Activated CD8-positive, alpha-beta memory T cell treated with anti-CD3 and anti-CD28 coated beads, Interleukin-2, amount 10 ng/mL, durations not matched to agents 7 days and 5 days (primary cell): ENCODE measurements at places on chromosomes 6 and 20.

- H3K36me3 ChIP-seq, result no peaks in the 10 kb centered on the region
- DNase-seq, result no peak
- H3K4me3 ChIP-seq, result no peak overlapping the region
- no peaks in the 10 kb centered on the region for H3K27me3 ChIP-seq
- H3K4me1 ChIP-seq, result no peaks in the 10 kb centered on the region
- H3K27ac ChIP-seq, result no peak overlapping the region
These were observed 29.9 kb upstream of the SPTLC3 start for GRCh38 chr20:12978613-12979495.

- H3K27ac ChIP-seq, result no peak overlapping the region
- H3K4me3 ChIP-seq, result no peak overlapping the region
These were observed 161.5 kb downstream of the PLCB4 start for GRCh38 chr20:9230406-9230805.

DNA sequence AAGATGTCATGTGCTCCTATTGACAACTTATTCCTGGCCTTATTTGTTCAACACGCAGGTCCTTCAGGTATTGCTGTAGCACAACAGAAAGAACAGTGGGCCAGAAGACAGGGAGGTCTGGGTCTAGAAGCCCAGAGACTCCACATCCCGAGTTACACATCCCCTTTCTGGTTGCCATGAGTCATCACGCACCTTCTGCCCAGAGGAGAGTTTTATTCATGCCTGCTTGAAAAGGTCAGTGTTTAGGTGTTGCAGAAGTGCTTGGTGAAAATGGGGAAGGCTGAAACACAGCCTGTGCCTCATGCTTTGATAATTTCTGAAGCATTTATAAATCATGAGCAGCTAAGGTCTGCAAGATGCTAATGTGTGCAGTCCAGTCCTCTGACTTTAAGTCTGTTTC, 256.4 kb downstream of the GMPR start:
- no peak overlapping the region for H3K27ac ChIP-seq
- H3K27me3 ChIP-seq, result no peaks in the 10 kb centered on the region
- no peak for DNase-seq
- H3K36me3 ChIP-seq, result peaks cover 22% of the 10 kb centered on the region

DNA sequence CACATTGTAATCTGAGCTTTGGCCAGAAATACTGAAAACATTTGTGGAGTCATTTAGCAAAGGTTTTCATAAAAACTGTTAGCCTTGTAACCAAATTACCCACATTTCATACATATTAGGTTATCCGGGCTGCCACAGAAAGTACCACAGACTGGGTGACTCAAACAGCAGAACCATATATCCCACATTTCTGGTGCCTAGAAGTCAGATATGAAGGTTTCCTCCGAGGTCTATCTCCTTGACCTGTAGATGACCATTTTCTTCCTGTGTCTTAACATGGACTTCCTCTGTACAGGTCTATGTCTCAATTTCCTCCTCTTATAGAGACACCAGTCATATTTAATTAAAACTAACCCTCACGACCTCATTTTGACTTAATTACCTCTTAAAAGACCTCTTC, 49.5 kb upstream of the SMIM28 start:
- peaks cover 33% of the 10 kb centered on the region for H3K27me3 ChIP-seq
- peaks cover 12% of the 10 kb centered on the region for H3K4me1 ChIP-seq
- no peak for DNase-seq
- no peaks in the 10 kb centered on the region for H3K36me3 ChIP-seq
- H3K4me3 ChIP-seq, result no peak overlapping the region
- H3K27ac ChIP-seq, result no peak overlapping the region

GRCh38 chr20:56636716-56637115, 7.6 kb downstream of the TFAP2C start:
- H3K27me3 ChIP-seq, result peaks cover 39% of the 10 kb centered on the region
- no peak overlapping the region for H3K4me3 ChIP-seq
- peaks cover under 1% of the 10 kb centered on the region for H3K36me3 ChIP-seq
- peaks cover under 1% of the 10 kb centered on the region for H3K4me1 ChIP-seq

DNA sequence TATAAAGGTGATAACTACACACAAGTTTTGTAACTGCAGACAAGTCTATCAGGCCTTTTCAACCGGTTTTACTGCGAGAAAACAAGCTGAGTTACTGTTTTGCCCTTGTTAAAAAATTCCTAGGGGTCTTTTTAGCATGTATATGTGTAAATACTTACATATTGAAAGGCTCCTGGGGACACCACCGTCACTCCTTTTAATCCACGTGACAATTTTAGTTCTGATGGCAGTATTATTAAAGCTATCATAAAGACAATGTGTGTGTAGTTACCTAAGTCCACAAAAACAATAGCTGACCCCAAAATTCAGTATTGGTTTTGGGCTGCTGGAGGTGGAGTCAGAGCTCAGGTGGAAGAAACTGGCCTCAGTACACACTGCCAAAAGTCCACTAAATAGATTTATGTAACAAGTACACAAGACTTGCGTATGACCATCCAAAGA, 41.3 kb upstream of the HFE start:
- peaks cover 2% of the 10 kb centered on the region for H3K36me3 ChIP-seq
- H3K27ac ChIP-seq, result peak overlapping the region; percentile 99
- peaks cover 36% of the 10 kb centered on the region for H3K4me1 ChIP-seq
- no peaks in the 10 kb centered on the region for H3K27me3 ChIP-seq
- DNase-seq, result no peak
- H3K4me3 ChIP-seq, result peak overlapping the region; percentile 78

DNA sequence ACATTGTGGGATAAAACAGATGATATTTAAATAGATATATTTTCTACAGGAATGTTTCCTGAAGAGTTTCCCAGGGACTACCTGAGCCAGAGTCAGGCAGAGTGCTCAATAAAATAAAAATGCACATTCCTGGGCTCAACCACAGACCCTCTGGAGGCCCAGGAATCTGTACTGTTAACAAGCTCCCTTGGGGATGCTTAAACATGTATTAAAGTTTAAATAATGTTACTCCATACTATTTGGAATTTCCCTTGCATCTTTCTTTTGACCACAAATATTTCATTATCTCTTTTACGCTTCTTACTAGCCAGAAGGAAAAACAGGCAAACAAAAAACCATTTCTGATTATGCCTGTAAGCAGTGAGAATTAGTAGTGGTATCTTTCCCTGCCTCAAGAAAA, 42.3 kb downstream of the GPR63 start:
- no peaks in the 10 kb centered on the region for H3K27me3 ChIP-seq
- no peak overlapping the region for H3K27ac ChIP-seq
- no peak for DNase-seq
- H3K4me1 ChIP-seq, result no peaks in the 10 kb centered on the region

DNA sequence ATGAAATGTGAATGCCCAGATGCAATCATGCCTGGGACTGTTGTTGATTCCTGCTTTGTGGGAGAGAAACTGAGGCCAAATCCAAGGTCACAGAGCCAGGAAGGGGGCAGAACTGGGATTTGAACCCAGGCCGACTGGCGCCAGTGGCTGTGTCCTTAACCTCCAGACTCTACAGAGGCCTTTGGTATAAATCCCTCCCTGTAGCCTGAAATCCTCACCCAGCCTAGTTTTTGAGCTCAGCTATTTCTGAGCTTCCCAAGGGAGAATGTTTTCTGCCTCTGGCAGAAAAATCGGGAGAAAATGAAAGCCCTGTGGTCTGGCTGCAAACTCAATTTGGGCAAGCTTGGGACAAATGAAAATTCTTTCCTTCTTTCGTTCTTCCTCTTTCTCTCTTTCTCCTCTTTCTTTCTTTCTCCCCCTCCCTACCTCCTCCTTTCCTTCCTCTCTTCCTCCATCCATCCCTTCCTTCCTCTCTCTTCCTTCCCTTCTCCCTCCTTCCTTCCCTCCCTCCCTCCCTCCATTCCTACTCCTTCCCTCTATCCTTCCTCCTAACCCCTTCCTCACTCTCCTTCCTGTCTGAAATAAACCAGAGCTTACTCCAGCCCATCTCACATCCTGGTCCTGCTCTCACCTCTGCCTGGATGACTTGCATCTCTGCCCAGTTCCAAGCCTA, 34.9 kb downstream of the SNAI1 start:
- peaks cover 2% of the 10 kb centered on the region for H3K27me3 ChIP-seq
- H3K36me3 ChIP-seq, result no peaks in the 10 kb centered on the region
- H3K27ac ChIP-seq, result no peak overlapping the region

- DNase-seq, result no peak
- peaks cover 63% of the 10 kb centered on the region for H3K4me1 ChIP-seq
- H3K27ac ChIP-seq, result no peak overlapping the region
- H3K4me3 ChIP-seq, result no peak overlapping the region
These were observed 1.1 kb downstream of the MMP9 start for GRCh38 chr20:46009816-46010215.

- H3K36me3 ChIP-seq, result no peaks in the 10 kb centered on the region
- no peaks in the 10 kb centered on the region for H3K27me3 ChIP-seq
- no peak for DNase-seq
- no peak overlapping the region for H3K4me3 ChIP-seq
- H3K27ac ChIP-seq, result no peak overlapping the region
These were observed 259.3 kb downstream of the TFAP2B start for GRCh38 chr6:51077821-51078518.

- H3K27me3 ChIP-seq, result no peaks in the 10 kb centered on the region
- H3K4me3 ChIP-seq, result no peak overlapping the region
- DNase-seq, result no peak
These were observed 43.2 kb upstream of the BMP5 start for GRCh38 chr6:55918639-55919038.

DNA sequence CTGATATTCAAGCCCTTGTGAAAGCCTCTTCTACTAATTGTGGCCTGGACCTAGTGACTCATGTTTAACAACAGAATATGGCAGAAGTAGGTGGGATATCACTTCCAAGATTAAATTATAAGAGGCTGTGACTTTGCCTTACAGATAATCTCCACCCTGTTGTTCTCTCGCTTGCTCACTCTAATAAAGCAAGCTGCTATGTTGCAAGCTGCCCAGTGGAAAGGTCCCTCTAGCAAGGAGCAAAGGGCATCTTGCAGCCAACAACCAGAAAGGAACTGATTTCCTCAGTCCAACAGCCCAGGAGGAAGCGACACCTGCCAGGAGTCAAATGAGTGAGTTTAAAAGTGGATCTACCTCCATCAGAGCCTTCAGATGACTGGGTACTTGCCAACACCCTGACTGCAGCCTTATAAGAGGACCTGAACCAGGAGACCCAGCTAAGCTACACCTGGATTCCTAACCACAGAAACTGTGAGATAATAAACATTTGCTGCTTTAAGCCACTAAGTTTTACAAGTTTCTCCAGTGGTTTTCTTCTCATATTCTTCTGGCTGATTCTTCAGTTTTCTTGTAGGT, 112.6 kb downstream of the FRK start:
- no peak for DNase-seq
- no peaks in the 10 kb centered on the region for H3K4me1 ChIP-seq
- no peaks in the 10 kb centered on the region for H3K36me3 ChIP-seq
- H3K27me3 ChIP-seq, result no peaks in the 10 kb centered on the region
- H3K4me3 ChIP-seq, result no peak overlapping the region
- no peak overlapping the region for H3K27ac ChIP-seq

- peak overlapping the region; percentile 58 for H3K27ac ChIP-seq
- no peaks in the 10 kb centered on the region for H3K27me3 ChIP-seq
- no peak overlapping the region for H3K4me3 ChIP-seq
- DNase-seq, result peak; percentile 64
- peaks cover 9% of the 10 kb centered on the region for H3K36me3 ChIP-seq
- H3K4me1 ChIP-seq, result peaks cover 34% of the 10 kb centered on the region
These were observed 68.5 kb downstream of the MAP3K5 start for GRCh38 chr6:136723780-136724179.

- peaks cover 51% of the 10 kb centered on the region for H3K36me3 ChIP-seq
- H3K4me1 ChIP-seq, result peaks cover 88% of the 10 kb centered on the region
- H3K4me3 ChIP-seq, result no peak overlapping the region
- H3K27me3 ChIP-seq, result no peaks in the 10 kb centered on the region
These were observed 24.2 kb downstream of the PRDM1 start for GRCh38 chr6:106110164-106110826.

DNA sequence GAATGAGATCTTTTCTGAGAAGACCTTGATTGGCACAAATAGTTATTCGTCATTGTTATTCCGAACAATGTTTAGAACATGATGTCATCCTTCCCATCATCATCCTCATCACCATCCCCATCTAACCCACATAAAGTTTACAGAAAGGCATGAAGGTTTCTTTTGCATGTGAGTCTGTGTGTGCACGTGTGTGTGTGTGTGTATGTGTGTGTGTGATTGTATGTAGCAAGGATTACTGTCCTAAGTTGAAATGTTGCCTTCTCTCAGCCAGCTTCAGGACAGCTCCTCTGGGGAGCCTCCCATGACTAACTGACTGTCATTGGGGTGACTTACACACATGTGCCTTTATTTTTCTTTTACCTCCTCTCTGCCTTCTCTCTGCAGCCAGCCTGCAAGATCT, 113.5 kb downstream of the SLC22A3 start:
- peak overlapping the region; percentile 61 for H3K27ac ChIP-seq
- peaks cover 75% of the 10 kb centered on the region for H3K36me3 ChIP-seq
- H3K27me3 ChIP-seq, result peaks cover 6% of the 10 kb centered on the region
- H3K4me3 ChIP-seq, result no peak overlapping the region
- H3K4me1 ChIP-seq, result peaks cover 51% of the 10 kb centered on the region

GRCh38 chr6:141165002-141165665, 967.6 kb upstream of the GJE1 start:
- H3K36me3 ChIP-seq, result no peaks in the 10 kb centered on the region
- no peak for DNase-seq

DNA sequence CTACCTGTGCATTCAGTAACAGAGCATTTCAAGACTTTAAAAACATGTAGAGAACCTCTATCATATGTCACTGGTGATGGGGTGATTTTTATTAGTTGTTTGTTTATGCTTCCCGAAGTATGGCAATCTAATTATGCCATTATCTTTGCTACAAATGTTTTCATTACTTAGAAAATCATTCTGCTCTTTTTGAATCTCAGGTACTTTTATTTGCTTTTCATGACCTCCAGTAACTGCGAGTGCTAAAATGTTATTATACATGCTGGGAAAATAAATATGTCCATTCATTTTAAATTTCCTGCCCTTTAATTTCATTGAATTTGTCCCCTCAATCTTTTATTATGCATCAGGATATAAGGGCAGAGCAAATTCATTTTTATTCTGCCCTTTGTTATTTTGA, 515.7 kb downstream of the NKAIN2 start:
- no peak overlapping the region for H3K27ac ChIP-seq
- no peak overlapping the region for H3K4me3 ChIP-seq
- DNase-seq, result no peak

GRCh38 chr6:20919677-20920385, 385.6 kb downstream of the CDKAL1 start:
- peaks cover 27% of the 10 kb centered on the region for H3K4me1 ChIP-seq
- no peaks in the 10 kb centered on the region for H3K27me3 ChIP-seq
- DNase-seq, result no peak
- H3K27ac ChIP-seq, result peak overlapping the region; percentile 24
- peaks cover 26% of the 10 kb centered on the region for H3K36me3 ChIP-seq
- H3K4me3 ChIP-seq, result no peak overlapping the region
